ENCODE measurements at places on chromosomes 11 and 22.

DNA sequence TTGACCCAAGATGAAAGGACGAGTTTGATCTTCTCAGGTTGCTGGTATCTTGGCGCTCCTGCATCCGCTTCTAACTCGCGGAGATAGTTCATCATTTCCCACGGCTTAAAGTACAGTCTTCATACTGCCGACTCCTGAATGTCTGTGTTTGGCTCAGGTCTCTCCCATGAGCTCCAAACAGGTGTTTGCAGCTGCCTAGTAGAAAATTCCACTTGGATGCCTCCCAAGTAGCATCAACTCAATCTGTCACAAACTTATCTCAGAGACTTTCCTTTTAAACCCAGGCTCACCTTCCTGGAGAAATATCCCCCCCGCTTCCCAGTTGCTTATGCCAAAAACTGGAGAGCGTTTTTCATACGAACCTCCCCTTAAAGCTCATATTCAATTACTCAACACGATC is 986.5 kb downstream of the TBC1D22A start:
- no peak for DNase-seq

DNA sequence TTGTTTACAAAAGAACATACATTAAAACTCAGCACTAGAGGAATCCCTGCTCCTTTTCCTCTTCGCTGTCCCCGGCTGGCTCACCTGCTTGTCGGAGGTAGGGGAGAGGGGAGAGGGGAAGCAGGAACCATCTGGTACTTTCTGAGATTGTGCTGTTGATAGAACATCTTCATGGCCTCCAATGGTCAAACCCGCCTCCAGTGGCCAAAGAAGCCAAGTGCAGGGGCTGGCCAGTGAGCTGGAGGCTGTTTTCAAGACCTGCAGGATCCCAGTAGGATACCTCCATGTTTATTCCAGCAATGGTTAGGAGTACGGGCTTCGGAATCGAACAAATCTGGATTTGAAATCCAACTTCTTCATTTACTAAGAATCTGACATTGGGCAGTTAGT is 92.6 kb downstream of the PKNOX2 start:
- no peak for DNase-seq

GRCh38 chr11:29616611-29617010 is 400.2 kb downstream of the KCNA4 start:
- DNase-seq, result no peak

- DNase-seq, result no peak
These were observed 74.9 kb upstream of the RAG2 start for GRCh38 chr11:36672815-36673450.

DNA sequence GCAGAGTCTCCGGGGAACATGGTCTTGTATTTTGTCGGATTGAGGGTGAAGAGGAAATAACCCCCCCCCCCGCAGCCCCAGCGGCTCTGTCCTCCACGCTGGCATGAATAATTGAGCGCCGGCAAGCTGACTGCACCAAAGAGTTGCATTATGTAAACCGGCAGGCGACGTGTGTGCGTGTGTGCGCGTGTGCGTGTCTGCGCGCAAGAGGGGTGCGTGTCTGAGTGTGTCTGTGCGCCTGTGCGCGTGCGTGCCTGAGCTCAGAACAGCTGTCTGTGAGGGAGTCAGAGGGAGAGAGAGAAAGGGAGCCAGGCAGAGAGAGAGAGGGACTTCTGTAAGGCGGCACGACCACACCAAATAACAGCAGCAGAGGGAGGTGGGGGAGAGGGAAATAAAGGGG is 94.4 kb downstream of the SCN3B start:
- peak; percentile 17 for DNase-seq

DNA sequence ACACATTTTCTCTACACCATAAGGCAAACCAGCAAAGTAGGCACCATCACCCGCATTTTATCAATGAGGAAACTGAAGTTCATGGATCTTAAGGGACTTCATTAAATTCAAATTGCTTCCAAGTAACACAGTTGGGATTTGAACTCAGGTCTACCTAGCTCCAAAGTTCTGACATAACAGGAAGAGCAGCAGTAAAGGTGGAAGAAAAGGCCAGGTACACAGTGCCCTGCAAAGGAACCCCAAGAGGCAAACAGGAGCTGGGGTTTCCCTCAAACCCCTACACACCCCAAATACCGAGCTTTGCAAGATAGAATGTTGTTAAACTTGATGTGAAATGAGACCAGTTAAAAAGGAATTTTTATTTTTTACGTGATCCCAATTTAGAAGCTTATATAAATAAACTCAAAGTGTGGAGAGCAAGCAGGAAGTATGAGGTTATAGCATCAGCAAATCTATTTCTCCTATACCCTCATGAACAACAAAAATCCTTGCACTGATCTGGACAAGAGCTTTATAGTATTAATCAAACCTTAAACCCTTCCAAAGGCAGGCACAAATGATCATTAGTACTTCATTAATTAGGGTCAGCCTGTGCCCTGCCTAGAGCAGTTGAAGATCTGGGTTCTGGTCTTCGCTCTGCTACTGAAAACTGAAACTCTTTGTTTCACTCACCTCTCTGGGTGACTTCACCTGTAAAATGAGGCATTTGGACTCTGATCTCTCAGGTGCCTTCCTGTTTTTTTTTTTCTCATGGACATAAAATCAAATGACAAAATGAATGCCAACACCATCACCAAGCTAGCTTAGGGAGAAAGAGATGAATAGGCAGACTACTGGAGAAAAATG is 36.5 kb downstream of the SYTL2 start:
- DNase-seq, result no peak

DNA sequence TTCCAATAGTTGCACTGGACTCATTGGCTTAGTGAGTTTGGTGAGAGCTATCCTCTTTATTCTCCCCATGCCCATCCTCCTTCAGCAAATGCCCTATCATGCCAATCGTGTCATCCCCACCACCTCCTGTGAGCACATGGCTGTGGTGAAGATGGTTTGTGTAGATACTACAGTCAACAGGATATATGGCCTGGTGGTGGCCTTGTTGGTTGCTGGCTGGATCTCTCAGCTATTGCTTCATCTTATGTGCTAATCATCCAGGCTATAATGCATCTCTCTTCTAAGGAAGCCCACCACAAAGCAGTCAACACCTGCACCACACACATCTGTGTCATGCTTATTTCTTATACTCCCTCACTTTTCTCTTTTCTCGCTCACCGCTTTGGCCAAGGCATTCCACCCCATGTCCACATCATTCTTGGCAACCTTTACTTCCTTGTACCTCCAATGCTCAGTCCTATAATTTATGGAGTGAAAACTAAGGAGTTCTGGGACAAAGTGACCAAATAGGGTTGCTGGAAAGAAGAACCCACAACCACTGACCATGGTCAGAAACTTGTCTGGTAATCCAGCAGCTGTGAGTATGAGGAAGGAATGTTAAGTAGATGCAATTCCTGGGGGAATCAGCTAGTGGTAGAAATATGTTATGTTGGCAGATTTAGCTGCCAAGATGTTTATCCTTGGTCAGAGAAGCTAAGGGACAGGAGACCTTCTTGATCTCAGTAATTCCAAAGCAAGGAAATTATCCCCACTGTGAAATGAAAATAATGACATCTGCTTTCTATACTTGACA is 16.3 kb upstream of the OR56B1 start:
- no peak for DNase-seq

GRCh38 chr11:19558189-19558986 is 154.2 kb upstream of the NAV2 start:
- no peak for DNase-seq

DNA sequence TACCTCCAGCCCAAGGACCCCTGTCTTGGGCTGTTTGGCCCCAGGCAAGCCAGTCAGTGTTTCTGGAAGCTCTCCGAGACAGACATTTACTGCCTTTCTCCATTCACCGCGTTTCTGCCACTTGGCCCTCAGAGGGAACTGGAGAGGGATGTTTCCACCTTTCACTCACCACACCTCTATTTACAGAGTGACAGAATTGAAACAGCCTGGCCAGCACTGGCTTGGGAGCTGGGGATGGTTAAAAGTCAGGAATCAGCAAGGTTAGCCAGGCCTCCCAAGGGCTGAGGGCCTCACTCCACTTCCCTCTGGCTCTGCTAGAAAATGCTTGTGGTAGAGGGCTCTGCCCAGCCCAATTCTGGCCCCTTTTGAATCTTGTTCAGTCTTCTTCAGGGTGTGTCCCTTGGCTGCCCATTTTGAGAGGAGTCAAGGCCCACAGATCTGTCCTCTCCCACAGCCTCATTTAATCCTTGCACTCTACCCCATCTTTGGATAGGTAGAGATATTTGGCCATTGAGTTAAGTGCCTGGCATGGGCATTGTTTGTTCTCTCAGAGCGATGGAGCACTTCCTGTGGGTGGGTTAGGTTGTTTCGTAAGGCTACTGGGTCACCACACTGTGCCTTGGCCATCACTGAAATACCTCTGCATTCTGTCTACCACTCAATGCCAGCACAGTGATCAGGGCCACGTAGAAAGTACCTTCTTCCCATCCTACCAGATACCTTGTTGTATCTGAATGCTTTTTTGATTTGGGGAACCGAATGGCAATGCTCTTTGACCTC is 119.2 kb downstream of the MICAL2 start:
- no peak for DNase-seq

DNA sequence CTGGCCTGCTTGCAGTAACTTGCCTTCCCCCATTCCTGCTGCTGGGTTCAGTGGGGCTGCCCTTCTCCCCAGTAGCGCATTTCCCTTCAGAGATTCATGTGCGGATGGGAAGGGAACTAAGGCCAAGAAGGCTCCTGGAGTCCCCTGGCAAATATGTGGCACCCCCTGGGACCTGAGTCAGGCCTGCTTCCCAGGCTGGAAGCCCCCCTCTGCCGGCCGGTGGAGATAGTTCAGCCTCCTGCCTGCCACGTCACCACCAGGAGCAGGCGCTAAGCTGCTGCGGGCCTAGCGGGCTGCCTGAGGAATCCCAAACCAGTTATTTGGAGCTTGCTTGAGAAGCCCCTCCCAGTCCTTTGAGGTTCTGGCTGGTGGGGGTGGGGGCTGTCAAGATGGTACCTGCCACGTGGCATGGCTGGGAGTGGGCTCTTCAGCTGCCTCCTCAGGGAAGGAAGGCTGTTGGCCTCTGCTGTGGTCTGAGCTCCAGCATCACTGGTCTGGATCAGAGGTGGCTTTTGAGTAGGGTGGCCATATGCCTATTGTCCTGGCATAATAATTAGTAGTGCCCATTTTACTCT is 2.0 kb downstream of the SERPINH1 start:
- no peak for DNase-seq

DNA sequence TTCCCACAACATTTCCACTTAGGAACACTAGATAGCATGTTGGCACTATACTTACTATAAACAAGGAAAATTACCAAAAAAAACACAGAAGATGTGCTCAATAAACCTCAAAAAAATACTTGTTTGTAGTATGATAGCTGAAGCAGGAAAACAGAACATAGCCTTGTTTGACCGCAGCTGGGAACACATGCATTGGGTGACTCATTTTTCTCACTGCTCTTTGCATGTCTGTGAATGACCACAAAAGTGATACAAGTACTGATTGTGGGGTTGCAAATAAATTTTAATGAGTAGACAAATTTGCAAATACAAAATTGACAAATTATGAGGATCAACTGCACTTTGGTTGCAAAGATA is 22.8 kb upstream of the GUCY1A2 start:
- no peak for DNase-seq

DNA sequence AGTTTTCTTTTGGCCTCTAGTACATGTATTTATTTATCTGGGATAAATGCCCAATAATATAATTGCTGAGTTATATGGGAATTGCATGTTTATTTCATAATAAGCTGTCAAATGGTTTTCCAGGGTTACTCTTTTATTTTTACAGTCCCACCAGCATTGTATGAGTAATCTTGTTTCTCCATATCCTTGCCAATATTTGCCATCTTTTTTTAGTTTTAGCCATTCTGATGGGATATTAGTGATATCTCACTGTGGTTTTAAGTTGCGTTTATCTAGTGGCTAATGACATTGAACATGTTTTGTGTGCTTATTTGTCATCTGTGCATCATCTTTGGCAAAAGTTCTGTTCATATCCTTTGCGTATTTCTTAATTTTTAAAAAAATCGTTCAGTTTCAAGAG is 372.8 kb upstream of the CCDC179 start:
- no peak for DNase-seq

GRCh38 chr22:17155941-17156340 is 3.1 kb downstream of the HDHD5 start:
- DNase-seq, result no peak

GRCh38 chr22:39719559-39720450 is 149.3 kb downstream of the CACNA1I start:
- no peak for DNase-seq

- no peak for DNase-seq
These were observed 142.2 kb upstream of the C11orf58 start for GRCh38 chr11:16596231-16596630.

- no peak for DNase-seq
These were observed 48.6 kb downstream of the ZNRF3 start for GRCh38 chr22:28931844-28932567.

GRCh38 chr11:95611827-95612226 is 177.8 kb downstream of the FAM76B start:
- DNase-seq, result no peak

DNA sequence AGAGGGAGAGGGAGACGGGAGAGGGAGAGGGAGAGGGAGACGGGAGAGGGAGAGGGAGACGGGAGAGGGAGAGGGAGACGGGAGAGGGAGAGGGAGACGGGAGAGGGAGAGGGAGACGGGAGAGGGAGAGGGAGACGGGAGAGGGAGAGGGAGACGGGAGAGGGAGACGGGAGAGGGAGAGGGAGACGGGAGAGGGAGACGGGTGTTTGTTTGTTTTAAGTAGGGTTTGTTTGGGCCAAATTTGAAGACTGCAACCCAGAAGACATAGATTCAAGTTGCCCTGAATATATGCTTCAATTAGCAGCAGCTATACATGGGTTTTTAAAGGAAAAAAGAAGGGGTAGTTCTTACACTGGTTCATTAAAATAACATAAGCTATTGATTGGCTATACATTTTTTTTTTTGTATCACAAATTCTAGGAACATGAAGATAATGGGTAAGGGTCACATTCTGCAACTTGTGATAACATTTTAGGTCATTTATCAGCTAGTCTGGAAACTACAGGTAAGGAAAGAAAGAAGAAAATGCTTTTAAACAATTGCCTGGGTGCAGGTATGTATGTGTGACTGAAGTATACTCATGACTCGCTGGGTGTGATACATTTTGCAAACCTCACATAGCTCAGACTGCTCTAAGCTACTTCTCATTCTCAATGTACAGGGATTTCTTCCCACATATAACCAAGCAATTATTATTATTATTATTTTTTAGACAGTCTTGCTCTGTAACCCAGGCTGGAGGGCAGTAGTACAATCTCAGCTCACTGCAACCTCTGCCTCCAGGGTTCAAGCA is 67.3 kb downstream of the MCHR1 start:
- DNase-seq, result no peak

DNA sequence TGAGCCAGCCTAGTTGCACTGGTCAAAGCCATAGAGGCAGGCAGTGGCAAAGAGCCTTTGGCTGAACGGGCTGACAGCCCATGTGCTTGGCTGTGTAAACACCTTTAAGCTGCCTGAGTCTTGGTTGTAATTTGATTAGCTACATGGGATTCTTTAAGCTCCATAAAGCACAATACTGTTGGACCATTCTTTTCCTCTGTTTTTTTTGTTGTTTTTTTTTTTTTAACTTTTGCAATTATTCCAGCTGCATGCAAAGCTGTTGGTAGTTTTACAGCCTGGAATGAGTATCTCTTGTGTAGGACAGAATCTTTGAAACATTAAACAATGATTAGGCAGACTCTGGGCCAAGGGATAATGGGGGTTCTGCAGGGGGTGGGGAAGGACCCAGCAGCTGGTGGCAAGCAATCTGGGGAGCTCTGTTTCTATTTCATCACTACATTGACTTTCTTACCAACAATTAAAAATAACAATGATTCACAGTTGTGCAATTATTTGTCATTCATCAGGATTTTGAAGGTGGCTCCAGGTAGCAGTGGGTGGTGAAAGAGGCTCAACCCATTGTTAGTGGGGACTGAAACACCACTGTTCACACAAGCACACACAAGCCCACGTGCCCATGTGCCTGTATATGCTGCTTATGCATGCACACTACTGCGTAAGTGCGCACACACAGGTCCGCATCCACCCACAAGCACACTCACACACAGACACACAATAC is 69.5 kb upstream of the CSNK2A3 start:
- DNase-seq, result no peak
